Activated CD8-positive, alpha-beta memory T cell treated with anti-CD3 and anti-CD28 coated beads, Interleukin-2, amount 50 U/mL, for 4 hours (primary cell): ENCODE measurements at places on chromosomes 2 and 18.

DNA sequence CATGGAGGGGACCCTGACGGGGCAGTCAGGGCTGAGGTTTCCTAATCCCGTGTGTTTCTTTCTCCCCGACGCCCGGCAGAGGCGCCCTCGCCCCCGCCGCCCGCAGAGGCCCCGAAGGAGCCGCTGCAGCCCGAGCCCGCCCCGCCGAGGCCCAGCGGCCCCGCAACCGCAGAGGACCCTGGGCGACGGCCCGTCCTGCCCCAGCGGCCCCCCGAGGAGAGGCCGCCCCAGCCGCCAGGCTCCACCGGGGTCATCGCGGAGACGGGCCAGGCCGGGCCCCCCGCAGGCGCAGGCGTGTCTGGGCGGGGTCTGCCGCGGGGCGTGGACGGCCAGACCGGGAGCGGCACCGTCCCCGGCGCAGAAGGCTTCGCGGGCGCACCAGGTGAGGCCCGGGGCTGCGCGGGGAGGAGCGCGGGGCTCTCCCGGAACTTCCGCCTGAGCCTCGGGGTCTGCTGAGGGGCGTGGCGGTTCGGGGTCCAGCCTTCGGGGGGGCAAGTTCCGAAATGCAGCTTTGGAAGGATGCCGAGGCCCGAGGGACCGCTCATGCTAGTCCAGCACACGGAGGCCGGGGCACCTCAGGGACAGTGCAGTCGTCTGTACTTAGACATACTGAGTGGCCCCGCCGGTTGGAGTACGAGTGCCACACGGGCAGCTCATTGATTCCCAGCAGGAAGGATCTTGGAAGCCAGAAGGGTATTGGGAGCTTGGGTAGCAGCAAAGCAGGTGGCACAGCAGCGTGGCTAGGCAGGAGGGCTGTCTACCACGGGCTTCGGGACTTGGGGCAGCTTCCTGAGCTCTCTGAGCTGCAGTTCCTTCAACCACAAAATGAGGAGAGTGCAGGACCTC, 60.1 kb downstream of the EMILIN2 start:
- peak; percentile 52 for DNase-seq

GRCh38 chr2:45712570-45712969, 61.1 kb downstream of the PRKCE start:
- DNase-seq, result no peak

DNA sequence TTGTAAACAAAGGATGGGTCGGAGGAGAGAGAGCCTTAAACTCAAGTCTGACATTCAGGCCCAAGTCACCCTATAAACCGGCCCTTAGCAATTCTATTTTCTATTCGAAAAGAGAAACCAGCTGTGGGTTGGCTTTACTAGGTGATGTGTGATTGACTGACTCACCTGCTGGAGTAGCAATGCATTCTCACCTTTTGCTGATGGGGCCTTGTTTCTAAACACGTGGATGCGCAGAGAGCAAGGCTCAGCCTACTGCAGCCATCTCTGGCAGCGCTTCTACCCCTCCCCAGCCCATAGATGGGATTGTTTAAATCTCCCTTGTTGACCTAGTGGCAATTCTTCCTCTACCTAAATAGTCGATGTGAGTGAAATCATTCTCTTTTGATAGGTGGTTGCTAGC, 138.5 kb downstream of the MEIS1 start:
- DNase-seq, result no peak

DNA sequence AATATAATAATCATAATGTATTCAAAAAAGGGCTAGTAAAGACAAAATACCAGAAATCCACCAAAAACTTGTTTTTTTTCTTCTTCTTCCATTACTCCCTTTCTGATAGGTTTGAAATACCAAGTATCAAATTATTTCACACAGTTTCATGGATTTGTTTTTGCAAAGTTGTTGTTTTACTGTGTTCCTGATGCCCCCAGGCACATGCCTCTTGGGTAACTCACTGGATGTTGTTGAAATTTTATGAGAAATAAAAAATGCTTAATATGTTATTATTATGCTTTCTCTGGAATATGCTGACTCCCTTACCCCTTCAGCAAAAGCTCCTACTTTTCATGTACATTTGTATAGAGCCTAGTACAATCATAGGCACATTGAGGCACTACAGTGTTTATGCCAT, 419.6 kb downstream of the NRXN1 start:
- no peak for DNase-seq
